ENCODE measurements at places on chromosomes 1 and 21.

DNA sequence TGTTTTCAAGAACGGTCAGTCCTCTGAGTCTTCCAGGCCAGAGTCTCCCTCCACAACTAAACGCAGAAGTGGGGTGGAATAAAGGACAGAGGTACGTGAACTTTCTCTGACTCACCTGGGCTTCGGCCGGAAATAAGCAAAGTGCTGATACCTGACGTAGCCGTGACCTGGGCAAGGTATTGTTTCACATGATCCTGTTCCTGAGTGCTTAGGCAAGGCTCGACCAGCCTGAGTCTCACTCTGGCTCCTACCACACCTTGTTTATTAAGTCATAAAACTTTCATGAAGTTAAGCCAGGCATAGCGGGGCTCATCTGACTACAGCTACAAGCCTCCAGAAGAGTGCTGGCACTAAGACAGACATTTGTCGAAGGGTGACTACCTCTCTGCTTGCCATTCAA lies 327.5 kb downstream of the SETD4 start:
- DNase-seq: no peak

DNA sequence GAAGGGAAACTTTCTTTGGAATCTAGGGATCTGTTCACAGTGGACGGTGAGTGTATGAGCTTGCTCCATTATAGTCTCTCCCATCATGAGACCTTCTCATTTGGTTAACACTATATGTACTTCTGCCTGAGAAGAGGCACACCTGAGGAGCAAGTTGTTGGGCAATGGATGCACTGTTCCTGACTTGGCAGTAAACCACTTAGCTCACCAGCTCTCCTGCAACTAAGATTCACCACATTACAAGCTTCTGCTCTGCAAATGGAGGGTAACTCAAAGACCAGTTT lies 10.2 kb downstream of the MACF1 start:
- DNase-seq: no peak

DNA sequence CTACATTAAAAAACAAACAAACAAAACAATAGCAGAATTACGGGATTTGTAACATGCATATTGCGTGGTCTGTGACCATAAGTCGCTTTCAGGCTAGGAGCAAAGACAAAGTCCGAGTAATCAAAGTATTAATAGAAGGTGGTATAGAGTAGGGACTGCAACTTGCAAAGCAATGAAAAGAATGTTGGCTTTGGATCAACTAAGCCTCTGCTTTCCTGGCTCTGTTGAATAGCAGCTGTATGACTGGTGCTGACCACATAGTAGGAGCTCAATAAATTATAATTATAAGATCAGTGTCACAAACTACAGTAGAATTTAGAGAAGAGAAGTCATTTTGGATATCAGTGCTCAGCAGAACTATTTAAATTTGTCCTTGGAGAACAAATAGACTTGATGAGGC lies 586.4 kb downstream of the DPYD start:
- DNase-seq: no peak

DNA sequence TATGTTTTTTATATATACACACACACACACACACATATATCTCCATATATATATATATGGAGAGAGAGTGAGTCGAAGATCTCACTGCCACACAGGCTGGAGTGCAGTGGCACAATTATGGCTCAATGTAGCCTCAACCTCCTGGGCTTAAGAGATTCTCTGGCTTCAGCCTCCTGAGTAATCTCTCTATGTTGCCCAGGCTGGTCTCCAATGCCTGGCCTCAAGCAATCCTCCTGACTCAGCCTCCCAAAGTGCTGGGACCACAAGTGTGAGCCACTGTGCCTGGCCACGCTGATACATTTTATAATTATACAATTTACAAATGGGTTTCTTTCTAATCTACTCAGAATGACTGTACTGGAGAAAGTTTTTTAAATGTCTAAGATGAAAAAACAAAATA lies 664.2 kb downstream of the PTPRC start:
- no peak for DNase-seq

DNA sequence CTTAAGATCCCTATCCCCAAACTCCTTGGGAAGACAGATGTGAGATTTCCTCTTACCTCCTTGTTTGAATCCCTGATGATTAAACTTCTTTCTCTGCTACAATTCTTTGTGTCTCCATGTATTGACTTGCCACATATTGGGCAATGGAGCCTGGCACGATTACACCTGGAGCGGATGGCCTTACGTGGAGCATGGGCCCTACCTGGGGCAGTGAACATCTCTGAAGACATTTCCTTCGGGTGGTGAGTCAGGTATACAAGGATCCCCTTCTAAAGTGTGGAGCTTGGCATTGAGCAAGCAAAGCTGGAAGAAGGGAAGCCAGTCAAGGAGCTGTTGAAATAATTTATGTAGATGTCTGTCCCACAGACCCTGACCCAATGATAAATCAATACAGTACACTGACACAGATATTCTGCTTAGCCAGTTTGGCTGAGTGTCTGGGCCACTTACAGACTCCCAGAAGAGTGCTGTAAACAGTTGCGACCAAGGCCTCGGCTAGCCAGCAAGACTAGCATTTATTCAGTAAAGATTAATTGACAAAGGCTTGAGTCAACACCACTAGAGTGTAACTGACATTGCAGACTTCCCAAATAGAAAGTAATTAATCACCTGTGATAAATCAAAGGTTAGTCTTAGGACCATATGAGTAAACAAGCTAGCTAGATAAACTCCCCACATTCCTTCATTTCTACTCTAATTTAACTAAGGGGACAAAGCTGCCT lies 83.1 kb upstream of the KCNK1 start:
- no peak for DNase-seq

Data from stimulated activated CD4-positive, alpha-beta T cell treated with anti-CD3 and anti-CD28 coated beads, Interleukin-1b, Interleukin-23, amount 100 ng/mL, for 24 hours (primary cell).